DMS53 (cell line): ENCODE measurements at places on chromosomes 1 and 21.
A peak's percentile ranks its signal among the peaks of the same experiment; 100 is the strongest.

GRCh38 chr1:47940779-47941178, 56.4 kb downstream of the TRABD2B start:
- peak; percentile 28 for DNase-seq

DNA sequence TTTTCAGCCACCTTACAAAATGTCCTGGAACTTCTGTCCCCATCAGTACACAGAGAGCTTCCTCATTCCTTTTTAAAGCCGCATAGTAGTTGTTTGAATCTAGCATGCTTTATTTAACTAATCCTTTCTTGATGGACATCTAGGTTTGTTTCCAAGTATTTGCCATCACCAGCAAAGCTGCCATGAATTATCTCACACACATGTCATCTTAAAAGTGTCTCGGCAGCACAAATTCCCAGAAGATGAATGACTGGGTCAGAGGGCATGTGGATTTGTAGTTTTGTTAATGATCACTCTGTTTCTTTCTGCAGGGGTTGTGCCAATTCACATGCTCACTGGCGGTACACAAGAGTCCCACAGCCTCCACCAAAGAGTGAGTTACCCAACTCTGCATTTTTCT, 68.3 kb downstream of the CLIC6 start:
- DNase-seq, result no peak

DNA sequence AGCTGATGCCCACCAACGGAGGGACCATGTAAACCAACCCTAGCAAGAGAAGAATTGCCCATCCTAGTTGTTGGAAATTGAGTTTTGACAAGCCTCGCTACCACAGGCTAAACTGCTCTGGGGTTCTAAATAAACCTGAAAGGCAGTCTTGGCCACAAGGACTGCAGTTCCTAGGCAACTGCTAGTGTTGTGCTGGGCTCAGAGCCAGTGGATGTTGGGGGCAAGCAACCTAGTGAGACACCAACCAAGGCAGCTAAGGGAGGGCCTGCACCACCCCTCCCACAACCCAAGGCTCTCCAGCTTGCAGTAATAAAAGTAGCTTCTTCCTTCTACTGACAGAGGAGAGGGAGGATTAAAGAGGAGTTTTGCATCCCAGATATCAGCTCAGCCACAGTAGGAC, 102.4 kb upstream of the PKN2 start:
- DNase-seq, result peak; percentile 47

GRCh38 chr1:88311265-88311664, 372.8 kb upstream of the PKN2 start:
- DNase-seq, result no peak

GRCh38 chr1:34360574-34360973, 183.9 kb downstream of the C1orf94 start:
- DNase-seq, result peak; percentile 40

DNA sequence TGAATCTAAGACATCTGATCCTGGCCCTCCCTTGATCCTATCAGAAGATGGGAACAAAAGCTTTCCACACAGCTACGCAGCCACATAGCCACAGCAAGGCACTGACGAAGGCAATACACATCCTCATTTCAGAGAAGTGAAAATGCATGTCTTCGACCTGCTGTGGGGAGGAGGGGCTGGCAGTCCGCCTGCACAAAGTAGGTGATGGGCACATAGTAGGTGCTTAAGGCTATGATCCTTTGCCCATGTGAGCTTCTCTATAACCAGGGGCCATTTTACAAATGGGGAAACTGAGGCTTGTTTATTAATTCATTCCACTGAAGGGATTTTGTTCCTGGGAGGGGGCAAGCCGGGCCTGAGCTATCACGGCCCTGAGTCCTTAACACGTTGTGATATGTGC, 94.2 kb downstream of the PAX7 start:
- no peak for DNase-seq

DNA sequence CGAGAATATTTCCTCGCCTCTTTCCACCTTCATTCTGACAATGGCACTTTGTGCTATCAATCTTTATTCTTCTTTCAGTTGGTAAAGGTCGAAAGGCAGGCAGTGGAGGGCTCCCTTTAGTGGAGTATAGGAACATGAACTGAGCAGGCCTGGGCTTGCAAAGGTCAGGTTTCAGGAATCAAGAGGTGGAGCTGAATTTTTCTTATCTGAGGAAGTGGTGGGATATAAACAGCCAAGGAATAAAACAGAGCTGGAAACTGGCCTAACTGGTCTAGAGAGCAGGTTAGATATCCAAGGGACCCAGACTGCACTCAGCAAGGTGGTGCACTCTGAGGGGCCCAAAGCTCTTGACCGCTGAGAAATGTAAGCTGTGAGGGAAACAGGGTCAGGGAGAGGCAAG, 99.1 kb downstream of the PLA2G4A start:
- peak; percentile 9 for DNase-seq

GRCh38 chr1:16088996-16089395, 15.5 kb upstream of the FAM131C start:
- DNase-seq, result no peak

DNA sequence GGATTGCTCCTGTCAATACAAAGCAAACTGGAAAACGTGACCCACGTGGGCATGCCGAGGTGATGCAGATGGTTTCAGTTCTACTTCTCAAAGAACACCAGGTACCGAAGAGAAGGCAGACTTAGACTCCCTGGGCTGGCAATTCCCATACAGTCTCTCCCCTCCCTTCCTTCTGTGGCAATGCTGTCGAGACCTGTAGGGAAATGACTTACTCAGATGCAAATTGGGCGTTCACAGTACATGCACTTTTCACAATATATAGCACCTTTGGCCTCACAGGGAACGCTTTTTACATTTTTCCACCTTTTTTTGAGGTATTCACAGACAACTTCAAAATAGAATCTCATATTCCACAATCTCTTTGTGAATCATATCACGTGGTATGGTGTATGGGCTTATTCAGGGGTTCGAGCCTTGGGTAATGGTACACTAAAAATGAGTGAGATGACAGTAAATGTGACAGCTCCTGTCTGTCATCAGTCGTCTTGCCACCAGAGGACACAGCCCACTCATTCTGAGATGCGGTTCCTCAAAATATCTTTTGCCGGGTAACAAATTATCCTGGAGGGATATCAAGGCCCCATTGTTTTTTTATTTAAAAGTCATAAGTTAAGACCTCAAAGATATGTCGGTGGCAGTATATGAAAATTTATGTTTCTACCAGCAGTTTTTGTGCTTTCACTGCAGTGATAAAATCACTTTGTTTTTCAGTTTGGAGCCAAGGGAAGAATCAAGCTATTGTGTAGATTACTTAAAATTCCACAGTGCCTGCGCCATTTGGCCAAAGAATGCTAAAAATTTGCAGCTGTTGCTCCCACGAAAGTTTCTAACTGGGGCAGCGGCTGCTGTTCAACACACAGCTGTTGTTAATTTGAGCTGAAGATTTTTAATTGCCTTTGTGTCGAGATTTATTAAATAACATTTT, 168.4 kb downstream of the ZZZ3 start:
- DNase-seq, result no peak

DNA sequence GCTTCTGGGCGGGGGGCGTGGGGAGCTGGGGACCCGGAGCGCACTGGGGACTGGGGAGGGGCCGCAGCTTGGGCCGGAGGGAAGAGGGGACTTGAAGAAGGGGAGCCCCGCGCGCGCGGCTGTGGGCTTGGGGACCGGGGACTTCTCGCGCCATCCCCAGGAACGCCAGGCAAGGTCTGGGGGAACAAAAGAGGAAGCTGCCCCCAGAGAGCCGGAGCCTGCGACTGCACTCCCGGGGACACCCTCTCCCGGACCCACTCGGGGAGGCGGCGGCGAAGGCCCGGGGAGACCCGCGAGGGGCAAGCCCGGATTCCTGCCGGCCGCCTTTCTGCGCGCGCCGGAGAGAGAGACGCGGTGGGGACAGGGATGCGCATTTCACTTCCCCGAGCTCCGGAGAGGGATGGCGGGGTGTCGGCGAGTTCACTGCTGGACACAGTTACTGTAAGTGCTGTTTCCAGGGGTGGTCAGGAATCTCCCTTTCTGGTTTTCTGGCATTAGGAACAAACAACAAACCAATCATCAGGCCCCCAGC, 732 bp downstream of the ABCG1 start:
- DNase-seq, result peak; percentile 63

DNA sequence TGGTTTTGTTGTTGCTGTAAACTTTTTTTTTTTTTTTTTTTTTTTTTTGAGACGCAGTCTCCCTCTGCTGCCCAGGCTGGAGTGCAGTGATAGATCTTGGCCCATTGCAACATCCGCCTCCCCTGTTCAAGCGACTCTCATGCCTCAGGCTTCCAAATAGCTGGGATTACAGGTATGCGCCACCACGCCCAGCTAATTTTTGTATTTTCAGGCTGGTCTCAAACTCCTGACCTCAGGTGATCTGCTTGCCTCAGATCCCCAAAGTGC, 78.9 kb upstream of the SLC45A1 start:
- DNase-seq, result peak; percentile 67

- DNase-seq, result no peak
These were observed 32.2 kb upstream of the ZNF326 start for GRCh38 chr1:89962742-89963075.

DNA sequence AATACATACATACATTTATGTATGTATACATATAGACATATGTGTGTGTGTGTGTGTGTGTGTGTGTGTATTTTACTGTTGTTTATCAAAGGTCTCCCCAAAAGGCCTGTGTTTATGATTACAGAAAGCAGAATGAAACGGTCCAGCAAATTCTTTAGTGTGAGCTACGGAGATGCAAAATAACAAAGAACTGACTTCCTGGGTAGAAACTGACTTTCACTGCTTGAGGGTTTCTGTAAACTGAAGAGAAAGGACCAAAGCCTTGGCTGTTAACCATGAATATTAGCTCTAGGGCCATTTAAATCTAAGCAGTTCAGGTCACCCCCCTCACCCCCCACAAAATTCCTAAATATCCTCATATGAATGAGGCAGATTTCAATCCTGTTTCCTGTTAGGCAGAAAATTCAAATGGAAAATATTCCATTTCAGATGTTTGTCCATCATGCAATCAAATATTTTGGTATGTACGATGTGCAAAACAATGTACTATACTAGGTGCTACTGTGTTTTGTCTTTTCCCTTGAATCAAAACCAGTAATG, 213.2 kb downstream of the TGFB2 start:
- peak; percentile 75 for DNase-seq

- no peak for DNase-seq
These were observed 11.8 kb downstream of the AHCTF1 start for GRCh38 chr1:246919902-246920301.

DNA sequence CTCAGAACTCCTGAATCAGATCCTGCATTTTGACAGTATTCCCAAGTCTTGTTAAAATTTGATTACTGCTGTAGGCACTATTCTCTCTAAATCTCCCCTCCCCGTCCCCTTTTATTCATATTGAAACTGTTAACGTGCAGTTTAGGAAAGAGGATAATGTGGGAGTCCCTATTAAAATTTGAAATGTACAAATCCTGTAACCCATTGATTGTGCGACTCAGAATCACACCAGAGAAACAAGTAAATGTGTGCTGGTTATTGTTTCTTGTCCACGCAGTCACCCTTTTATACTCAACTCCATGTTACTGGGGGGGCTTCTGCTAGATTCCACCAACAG, 584 bp upstream of the LTN1 start:
- no peak for DNase-seq
